GM04504 (cell line): ENCODE measurements at places on chromosomes 6 and 20.
A peak's percentile ranks its signal among the peaks of the same experiment; 100 is the strongest.

GRCh38 chr20:62860924-62861691, 514 bp downstream of the TCFL5 start:
- DNase-seq = no peak

GRCh38 chr6:20574355-20574754, 40.1 kb downstream of the CDKAL1 start:
- no peak for DNase-seq

DNA sequence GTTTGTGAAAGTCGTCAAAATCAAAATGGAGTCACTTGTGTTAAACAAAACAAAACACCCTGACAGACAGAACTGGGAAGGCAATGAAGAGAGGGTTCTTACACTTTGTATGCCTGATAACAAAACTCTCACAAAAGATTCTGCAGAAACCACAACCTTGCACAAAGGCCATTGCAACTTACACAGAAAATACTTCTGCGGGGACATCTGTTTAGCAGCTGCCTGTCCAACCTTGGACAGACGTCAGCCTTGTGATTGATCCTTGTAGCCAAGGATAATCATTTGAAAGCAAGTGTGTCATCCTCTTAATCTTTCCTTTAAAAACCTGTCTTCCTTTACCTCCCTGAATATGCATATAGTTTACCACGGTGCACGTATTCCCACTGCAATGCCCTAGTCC, 17.0 kb upstream of the SLC22A3 start:
- no peak for DNase-seq

- no peak for DNase-seq
Observed at GRCh38 chr6:24980507-24981385, 45.0 kb upstream of the RIPOR2 start.

GRCh38 chr6:107555449-107555848, 65.5 kb downstream of the SOBP start:
- DNase-seq = no peak

GRCh38 chr6:12601881-12602280, 114.7 kb upstream of the PHACTR1 start:
- no peak for DNase-seq

DNA sequence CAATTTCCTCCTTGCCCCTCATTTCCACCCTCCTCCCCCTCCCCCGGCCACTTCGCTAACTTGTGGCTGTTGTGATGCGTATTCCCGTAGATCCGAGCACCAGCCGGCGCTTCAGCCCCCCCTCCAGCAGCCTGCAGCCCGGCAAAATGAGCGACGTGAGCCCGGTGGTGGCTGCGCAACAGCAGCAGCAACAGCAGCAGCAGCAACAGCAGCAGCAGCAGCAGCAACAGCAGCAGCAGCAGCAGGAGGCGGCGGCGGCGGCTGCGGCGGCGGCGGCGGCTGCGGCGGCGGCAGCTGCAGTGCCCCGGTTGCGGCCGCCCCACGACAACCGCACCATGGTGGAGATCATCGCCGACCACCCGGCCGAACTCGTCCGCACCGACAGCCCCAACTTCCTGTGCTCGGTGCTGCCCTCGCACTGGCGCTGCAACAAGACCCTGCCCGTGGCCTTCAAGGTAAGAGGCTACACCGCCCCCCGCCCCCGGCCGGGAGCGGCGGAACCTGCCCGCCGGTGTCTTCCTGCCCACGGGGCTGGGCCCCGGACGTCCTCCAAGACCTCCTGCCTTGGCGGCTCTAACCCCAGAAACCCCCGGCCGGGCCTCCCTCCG, 44.9 kb upstream of the SUPT3H start:
- no peak for DNase-seq

- DNase-seq = peak; percentile 87
Observed at GRCh38 chr20:48295445-48295903, 510.2 kb upstream of the SULF2 start.

DNA sequence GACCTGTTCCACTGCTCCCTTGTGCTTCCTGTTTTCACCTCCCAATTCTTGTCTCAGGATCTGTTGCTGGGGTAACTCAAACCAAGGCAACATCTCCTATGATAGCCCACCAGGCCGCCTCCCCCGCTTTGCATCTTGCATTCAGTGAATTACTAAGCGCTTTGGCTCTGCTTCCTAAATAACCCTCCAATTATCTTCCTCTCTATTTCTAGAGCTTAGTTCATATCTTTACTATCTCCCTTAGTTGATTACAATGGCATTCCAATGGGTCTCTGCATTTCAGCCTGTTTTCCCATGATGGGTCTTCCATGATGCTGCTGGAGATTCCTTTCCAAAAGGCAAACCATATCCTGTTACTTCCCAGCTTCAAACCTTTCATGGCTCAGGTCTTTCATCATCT, 117.2 kb upstream of the FERMT1 start:
- DNase-seq = no peak

DNA sequence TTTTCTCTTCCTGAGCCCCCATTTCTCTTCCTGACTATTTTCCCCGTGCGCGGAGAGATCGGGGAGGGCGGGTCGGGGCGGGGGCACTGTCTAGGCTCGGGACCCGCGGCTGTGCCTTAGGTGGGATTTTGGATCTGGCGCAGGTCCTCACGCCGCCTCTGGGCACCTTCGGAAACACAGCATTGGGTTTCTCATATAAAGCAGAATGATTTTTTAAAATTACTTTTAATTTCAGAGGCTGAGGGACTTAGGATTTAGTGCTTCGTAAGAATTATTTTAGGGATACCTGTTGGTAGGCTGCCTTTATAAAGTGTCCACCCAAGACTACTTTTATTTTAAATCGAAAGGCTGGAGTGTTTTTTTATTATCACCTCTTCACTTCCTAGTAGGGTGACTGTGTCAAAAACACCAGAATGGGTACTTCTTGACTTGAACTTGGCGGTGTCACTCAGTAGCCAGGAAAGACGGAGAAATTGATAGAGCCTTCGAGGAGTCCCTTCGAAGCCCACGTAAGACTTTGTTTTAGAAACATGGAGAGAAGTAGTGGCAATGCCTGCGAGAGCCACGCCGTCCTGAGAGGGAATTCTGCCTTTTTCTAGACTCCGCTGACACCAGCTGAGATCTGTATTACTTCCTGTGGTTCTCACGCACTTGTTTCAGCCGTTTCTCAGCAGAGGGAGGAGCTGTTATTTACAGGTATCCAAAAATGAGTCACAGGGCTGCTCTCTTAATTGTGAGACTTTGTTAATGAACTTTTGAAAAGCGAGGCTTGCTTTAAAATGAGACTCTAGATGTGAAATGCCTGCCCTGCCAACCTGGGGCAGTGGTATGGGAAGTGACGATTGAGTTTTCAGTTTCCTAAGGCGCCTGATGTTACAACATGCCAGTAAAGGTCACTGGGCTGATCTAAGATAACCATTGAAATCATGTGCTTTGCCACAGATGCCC, 667 bp downstream of the STX11 start:
- no peak for DNase-seq

- DNase-seq = no peak
Observed at GRCh38 chr6:112594886-112595594, 247.9 kb downstream of the RFPL4B start.

- DNase-seq = no peak
Observed at GRCh38 chr6:15985379-15985959, 143.4 kb upstream of the MYLIP start.

DNA sequence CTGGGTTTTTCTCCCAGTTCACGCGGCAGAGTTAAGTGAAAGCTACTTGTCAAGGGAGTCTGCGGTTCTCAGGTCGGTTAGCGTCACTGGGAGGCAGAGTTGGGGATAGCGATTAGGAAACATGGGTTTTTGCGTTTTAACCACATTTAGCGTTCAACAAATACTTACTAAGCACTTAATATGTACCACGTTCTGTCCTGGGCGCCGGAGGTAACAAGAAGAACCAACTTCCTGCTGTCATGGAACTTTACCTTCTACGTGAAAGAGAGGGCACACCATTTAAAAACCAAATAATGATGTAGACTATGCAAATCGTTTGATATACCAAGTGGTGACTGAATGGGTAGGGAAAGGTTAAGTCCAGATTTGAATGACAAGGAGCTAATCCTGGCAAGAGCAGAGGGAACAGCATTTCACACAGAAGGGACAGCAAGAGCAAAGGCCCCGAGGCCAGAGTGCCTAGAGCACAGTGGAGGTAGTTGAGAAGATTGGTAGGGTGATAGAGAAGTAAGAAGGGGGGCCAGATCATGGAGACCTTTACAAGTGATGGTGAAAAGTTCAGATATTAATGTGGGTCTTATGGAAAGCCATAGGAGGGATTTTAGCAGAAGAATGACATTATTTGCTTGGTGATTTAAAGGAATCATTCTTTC, 744 bp downstream of the RIOK1 start:
- DNase-seq = no peak
